ENCODE measurements at places on chromosomes 2 and 18.

DNA sequence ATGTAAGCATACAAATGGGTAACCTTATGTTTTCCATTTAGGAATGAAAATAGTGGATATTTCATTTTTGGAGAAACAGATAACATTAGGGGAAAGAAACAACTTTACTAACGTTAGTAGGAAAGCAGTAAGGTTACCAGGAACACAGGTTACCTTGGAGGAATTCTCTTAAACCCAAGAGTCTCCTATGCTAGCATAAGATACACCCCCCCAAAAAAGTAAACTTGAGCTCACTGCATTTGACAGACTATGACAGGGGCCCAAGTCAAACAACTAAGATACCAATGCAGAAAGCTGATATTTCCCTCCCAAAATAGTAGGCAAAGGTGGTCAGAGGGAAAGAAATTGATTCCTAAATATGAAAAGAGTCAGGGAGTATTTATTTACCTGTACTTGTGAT is 656.9 kb downstream of the DSC3 start:
- DNase-seq = no peak

- no peak for DNase-seq
Measured at GRCh38 chr18:41687138-41687537, 267.9 kb upstream of the PIK3C3 start.

GRCh38 chr2:67684991-67685390 is 287.9 kb downstream of the ETAA1 start:
- no peak for DNase-seq

DNA sequence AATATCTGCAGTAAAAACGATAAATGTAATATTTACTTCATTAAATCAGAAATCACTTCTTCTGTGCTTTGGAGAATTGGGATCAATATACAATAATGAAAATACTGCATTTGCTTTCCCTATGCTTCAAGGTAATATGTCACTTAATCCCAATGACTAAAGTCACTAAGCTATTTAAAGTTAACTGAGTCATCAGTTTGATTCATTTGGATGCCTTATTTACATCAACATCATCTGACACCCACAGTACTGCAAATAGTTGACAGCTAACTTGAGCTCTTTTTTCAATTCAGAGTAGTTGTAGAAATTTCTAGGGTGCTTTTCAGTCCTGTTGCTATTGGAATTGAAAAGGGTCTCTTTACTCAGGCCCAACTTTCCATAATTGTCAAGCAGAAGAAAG is 776.9 kb upstream of the FSHR start:
- no peak for DNase-seq

GRCh38 chr2:195533771-195534642 is 123.0 kb upstream of the SLC39A10 start:
- peak; percentile 90 for DNase-seq

DNA sequence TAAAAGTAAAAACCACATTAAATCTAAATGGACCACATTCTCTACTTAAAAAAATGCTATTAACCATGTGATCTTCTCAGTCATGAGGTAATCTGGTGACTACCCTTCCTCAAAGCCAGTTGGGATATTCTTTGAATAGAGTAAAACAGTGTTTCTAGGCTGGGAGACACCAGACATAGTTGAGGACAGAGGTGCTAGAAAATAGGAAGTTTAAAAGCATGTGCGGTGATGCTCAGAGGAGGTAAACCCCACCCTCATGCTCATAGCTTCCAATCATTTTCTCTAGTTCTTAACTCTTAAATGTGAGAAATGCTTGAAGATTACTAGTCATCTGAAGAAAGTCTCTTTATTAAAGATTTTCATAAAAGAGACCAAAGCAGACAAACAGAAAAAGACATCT is 30.7 kb upstream of the ELAC1 start:
- no peak for DNase-seq

DNA sequence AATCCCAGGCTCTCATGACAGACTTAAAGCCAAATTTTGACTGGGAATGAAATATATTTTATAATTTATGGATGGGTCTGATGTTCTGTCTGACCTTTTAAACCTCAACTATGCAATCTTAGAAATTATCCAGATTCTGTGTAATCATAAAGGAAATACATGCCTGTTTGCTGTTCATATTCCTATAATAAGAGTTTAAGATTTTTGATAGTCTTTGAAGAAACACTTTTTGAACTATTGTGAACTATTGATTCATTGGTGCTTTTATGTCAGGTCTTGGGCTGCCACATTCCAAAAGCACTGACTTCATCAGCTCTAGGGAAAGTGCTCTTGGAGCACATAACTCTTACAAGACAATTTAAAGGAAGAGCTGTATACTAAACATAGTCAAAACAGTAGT is 64.2 kb downstream of the CCDC150 start:
- DNase-seq = no peak

All from AG09309 (cell line).